A549 treated with GW870086 at 1 μM for 4 hours (cell line): ENCODE measurements at places on chromosomes 4 and X. TPM values are rescaled to one million over a fixed set of nuclear protein-coding genes. Genes with fewer than 3 reads are reported as not detected.

CYSLTR1 gene
- total RNA-seq, result not detected in 5 replicates

CA5B gene
- total RNA-seq, result 1.8 to 3.8 TPM (median 3.0 TPM) in 5 replicates

NCAPG gene
- total RNA-seq, result 22.6 to 30.3 TPM (median 25.7 TPM) in 5 replicates

HPGDS gene
- not detected in 5 replicates for total RNA-seq

IL2RG gene
- total RNA-seq, result 0.15 to 0.49 TPM (median 0.23 TPM) in 5 replicates

ATP2B3 gene
- 0.07 to 0.23 TPM (median 0.15 TPM) in 5 replicates for total RNA-seq

GABRE gene
- total RNA-seq, result 19.7 to 27.3 TPM (median 26.2 TPM) in 5 replicates

CABS1 gene
- not detected in 5 replicates for total RNA-seq

SULT1B1 gene
- 0.02 TPM in 2 of 5 replicates, not detected in the others for total RNA-seq

ADH7 gene
- total RNA-seq, result not detected in 5 replicates

SPANXN1 gene
- total RNA-seq, result not detected in 5 replicates

LPAR4 gene
- not detected in 5 replicates for total RNA-seq

ADH1B gene
- total RNA-seq, result not detected in 5 replicates

NAP1L2 gene
- total RNA-seq, result 0.88 to 1.3 TPM (median 0.93 TPM) in 5 replicates

CITED1 gene
- 0.90 to 2.6 TPM (median 1.5 TPM) in 5 replicates for total RNA-seq

NSUN7 gene
- 0.16 to 0.55 TPM (median 0.45 TPM) in 5 replicates for total RNA-seq

TEX13C gene
- total RNA-seq, result 0.03 TPM in 1 of 5 replicates, not detected in the others

GPR119 gene
- not detected in 5 replicates for total RNA-seq

UGT2B10 gene
- total RNA-seq, result 0.09 TPM in 1 of 5 replicates, not detected in the others

ZNF280C gene
- 2.1 to 3.1 TPM (median 2.8 TPM) in 5 replicates for total RNA-seq

SPON2 gene
- total RNA-seq, result 0.09 to 0.80 TPM (median 0.30 TPM) in 5 replicates

XAGE2 gene
- total RNA-seq, result not detected in 5 replicates

NXF2 gene
- not detected in 5 replicates for total RNA-seq

NEIL3 gene
- 8.7 to 11.2 TPM (median 9.6 TPM) in 5 replicates for total RNA-seq

SYAP1 gene
- 19.2 to 24.2 TPM (median 22.4 TPM) in 5 replicates for total RNA-seq

GLRA2 gene
- total RNA-seq, result not detected in 5 replicates

HSFX2 gene
- total RNA-seq, result 0.17 to 0.29 TPM (median 0.22 TPM) in 3 of 5 replicates, not detected in the others

SPANXB1 gene
- 2.0 to 2.7 TPM (median 2.3 TPM) in 5 replicates for total RNA-seq

UGT2A1 gene
- total RNA-seq, result not detected in 5 replicates

OPHN1 gene
- 1.1 to 2.8 TPM (median 1.8 TPM) in 5 replicates for total RNA-seq
